ENCODE measurements at places on chromosomes 5 and 9. TPM values are rescaled to one million over a fixed set of nuclear protein-coding genes. Genes with fewer than 3 reads are reported as not detected.

The HAVCR1 gene
- total RNA-seq, result not detected

DNA sequence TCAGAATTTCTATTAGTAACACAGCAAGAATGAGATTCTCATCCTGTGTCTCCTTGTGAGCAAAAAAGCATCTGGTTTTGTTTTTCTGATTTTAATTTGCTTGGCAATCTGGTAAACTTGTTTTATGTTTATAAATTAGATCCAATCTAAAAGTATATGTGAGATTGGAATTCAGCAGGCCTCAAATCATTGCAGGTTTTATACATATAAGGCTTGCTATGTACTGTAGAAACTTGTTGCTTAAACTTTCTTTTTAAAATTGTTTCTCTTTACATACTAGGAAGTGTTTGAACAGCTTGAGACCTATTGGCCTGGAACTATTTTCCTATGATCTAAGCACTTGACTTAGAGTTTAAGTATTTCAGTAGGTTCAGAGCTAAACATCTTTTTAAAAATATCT, 1037.8 kb downstream of the NR2F1-AS1 start:
- no peak for DNase-seq

GRCh38 chr5:43041110-43041668, 1.1 kb upstream of the ANXA2R start:
- peak; percentile 48 for DNase-seq

DNA sequence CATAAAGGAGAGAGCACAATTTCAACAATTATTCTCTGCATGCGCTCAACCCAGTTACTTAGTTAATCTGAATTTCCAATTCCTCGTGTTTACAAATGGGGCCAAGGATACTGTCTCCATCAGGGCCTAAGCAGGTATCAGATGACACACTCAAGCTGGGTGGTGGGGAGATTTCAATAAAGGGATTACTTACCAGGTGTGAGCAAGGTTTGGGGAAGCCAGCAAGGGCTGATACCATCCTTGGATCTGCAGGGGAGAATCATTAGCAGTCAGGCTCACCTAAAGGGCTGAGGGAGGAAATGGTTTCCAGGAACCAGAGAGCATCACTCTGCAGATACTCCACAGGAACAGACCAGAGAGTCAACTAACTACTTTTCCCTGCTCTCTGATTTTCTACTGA, 487.1 kb downstream of the NTRK2 start:
- DNase-seq, result no peak

DNA sequence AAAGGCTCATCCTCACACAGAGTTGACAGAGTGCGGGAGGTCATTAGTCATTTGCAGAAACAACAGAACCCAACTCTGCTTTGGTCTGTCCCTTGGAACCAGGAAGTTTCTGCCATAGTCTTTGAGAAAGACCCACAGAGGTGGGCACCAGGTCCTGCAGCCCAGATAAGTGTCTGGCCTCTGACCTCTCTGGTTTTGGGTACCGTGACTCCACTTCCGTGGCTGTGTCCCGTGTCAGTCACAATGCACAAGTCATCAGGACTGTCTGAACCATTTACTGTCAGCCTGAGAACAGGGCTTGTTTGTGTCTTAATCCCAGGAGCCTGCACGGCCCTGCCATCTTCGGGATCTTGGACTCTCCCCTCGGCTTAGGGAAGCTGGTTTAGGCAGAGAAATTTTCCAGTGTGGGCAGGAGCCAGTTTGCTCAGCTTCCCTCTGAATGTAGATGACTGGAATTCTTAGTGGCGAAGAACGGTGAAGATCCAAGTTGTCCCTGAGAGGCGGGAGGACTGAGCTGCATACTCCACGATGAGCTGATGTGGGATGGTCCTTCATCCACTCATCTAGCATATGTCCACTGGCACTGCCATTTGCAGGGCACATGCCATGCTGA, 11.9 kb downstream of the GSN start:
- no peak for DNase-seq

The GADD45G gene
- 3.5 TPM for total RNA-seq

GRCh38 chr5:168123631-168124528, 167.6 kb upstream of the WWC1 start:
- no peak for DNase-seq

GRCh38 chr5:96257904-96258303, 175.1 kb downstream of the PCSK1 start:
- DNase-seq, result peak; percentile 26

- DNase-seq, result no peak
Observed at GRCh38 chr5:32642276-32643002, 57.1 kb downstream of the SUB1 start.

Measured in MG63 (cell line).